ENCODE measurements at places on chromosomes 1 and 21. TPM values are rescaled to one million over a fixed set of nuclear protein-coding genes. Genes with fewer than 3 reads are reported as not detected.

The CD5L gene
- total RNA-seq, result not detected

The NBPF20 gene
- total RNA-seq, result 8.5 TPM

The RPTN gene
- not detected for total RNA-seq

The LHX8 gene
- not detected for total RNA-seq

The SLC9C2 gene
- total RNA-seq, result not detected

The ARMH1 gene
- total RNA-seq, result 0.96 TPM

The CNTN2 gene
- total RNA-seq, result not detected

The CTNNBIP1 gene
- total RNA-seq, result 31.3 TPM

DNA sequence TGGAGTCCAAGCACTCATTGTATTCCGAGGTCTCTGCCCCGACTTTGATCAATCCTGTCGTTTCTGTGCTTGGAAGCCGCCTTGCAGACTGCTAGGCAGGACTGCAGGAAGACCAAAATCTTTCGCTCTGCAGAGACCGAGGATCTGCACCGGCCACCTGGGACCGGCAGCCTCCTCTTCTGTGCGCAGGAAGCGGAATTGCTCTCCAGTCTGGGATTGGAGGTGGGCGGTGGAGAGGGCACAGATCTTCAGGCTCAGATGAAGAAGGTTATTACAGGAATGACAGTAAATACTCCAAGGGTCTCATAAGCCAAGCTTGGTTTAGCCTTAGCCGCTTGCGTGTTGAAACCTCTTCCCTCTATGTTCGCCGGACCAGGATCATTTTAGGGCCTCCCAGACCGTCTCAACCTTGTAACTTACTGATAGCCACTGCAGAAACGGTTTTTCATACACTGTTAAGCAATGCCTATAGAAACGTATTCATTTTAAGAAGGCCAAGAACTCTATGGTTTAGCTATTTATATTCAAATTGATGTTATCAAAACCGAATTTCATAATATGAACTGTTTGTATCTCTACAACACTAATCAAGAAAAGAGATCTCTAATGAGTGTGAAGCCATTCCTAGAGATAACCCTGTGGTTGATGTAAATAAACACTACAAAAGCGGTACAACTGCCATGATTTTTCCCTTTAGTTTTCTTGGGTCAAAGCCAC is 1.1 kb downstream of the MIA3 start:
- peak; percentile 43 for DNase-seq

GRCh38 chr1:52579415-52579814 is 22.8 kb upstream of the GPX7 start:
- DNase-seq, result no peak

DNA sequence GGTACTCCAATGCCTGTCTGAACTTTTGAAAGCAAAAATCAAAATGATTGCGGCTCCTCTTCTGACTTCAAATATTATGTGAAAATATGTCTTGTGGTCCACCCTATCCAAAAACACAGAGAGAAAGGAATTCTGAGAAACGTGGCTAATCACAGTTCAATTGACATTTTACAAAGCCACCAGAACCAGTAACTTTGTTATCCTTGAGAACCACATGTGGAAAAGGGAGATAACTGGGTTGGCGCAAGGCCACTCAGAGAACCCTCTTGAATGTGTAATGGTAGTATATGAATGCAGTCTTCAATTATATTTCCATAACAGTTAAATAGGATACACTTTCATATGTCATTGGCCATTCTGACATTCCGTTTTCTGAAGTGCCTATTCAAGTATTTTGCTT is 1030.0 kb upstream of the TMPRSS15 start:
- no peak for DNase-seq

DNA sequence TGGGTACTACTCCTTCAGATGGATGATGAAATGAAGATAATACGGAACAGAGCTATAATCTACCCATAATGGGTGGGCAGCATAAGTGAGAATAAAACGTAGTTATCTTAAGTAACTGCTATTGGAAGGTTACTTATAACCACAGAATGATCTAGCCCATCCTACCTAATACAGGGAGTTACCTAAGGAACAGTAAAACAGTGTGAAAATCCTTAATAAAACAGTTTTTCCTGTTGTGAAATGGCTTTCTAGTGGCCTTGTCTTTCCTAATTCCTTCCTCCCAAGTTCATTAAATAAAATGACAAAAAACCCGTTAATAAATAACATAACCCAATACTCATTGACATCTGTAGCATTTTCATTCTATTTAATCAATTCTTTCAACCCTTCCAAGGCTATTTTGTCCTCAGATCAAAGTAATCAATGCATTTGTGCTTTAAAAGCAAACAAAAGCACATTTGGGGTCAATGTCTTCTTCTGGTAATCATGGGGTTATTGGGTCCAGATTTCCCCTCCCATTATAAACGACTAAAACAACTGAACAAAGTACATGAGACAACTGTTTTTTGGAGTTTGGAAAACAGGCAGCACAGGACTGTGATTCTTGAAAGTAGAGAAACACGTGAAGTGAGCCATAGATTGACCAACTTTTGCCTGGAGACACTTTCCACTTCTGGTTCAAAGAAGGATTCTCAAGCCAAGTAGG is 42.0 kb downstream of the PAPPA2 start:
- DNase-seq, result no peak

DNA sequence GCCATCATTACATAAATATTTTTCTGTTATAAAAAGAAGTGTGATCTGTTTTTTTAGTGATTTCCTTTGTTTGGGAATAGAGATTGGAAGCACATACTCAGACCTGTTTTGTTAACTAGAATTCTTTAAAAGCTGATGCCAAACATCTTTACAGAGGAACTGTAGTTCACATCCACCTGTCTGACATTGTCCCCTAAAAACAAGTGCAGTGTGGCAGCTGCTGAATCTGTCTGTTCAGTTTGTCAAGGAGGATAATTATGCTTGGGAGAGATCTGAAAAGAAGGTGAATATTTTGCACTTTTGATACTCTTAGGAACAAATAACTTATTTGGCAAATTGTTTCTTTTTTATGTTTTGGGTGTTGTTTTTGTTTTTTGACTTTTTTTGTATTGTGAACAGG is 13.6 kb downstream of the AGMAT start:
- DNase-seq, result no peak

- no peak for DNase-seq
Observed at GRCh38 chr1:94901841-94902240, 25.1 kb downstream of the CNN3 start.

GRCh38 chr1:199310708-199311107 is 671.9 kb downstream of the PTPRC start:
- no peak for DNase-seq

- no peak for DNase-seq
Observed at GRCh38 chr21:41809891-41810596, 43.2 kb upstream of the RIPK4 start.

DNA sequence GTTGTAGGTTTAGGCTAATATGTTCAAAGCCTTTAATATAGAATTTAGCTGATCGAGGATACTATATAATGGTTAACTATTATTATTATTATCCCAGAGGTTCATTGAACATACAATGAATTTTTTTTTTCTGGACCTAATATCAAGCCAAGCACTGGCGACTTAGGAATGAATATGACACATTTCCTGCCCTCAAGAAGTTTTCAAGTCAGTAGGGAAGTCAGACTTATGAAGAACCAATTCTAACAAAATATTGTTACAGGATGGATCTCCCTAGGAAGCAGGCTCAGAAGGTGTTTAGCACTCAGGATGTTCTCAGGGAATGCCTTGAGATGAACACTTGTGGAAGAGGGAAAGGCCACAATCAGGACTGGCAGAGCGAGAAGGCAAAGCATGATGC is 211.8 kb upstream of the FGGY start:
- no peak for DNase-seq

GRCh38 chr1:154346276-154346917 is 21.1 kb downstream of the ATP8B2 start:
- DNase-seq, result no peak

DNA sequence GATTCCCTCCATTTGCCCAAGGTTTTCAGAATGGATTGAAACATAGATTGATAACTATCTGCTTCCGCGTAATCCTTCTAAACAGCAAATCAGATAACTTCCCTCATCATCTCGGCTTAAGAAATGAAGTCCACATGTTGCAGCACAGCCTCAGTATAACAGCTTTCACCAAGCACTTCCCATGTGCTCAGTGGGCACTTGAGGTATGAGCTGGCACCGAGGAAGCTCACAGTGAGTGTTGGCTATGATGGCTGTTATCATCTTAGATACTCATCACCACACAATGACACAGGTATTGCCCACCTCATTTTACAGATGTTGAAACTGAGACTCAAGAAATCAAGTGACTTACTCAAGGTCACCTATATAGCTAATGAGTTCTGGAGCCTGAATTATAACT is 43.2 kb downstream of the RCSD1 start:
- no peak for DNase-seq

DNA sequence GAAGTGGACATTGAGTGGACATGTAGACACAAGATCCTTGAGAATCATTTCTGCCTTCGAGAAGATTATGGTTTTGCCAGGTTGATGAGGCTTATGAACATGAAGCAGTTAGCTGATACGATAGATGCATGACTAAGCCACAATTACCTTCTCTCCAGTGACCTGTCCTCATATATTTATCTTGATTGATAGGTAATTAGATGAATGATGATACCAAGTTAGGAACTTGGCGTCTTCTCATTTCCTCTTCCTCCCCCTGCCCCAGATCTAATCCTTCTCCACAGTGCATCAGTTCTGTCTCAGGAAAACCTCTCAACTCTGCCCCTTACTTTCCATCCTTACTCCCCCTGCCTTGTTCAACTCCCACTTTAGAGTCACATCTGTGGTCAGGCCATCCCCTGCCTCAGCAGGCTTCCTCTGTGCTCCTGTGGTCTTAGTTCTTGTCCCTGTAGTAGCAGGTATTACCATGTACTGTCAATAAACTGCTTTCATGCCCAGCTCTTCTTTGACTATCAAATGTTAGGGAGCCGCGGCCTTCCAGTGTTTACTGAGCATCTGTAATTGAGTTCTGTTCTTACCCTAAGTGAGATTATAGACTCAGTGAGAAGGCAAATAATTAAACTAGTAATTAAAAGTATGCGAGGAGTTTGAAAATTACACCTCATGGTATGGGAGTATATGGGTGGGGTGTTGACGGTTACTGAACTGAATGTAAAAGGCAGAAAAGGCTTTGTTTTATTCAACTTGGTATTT is 5.1 kb downstream of the ST6GALNAC3 start:
- DNase-seq, result no peak

GRCh38 chr21:45404730-45405270 is at the start of gene COL18A1:
Gene COL18A1, plus strand, starts transcription at chr21:45405165. Its CDS starts 66 bp downstream, at chr21:45405231.
- peak; percentile 25 for DNase-seq

DNA sequence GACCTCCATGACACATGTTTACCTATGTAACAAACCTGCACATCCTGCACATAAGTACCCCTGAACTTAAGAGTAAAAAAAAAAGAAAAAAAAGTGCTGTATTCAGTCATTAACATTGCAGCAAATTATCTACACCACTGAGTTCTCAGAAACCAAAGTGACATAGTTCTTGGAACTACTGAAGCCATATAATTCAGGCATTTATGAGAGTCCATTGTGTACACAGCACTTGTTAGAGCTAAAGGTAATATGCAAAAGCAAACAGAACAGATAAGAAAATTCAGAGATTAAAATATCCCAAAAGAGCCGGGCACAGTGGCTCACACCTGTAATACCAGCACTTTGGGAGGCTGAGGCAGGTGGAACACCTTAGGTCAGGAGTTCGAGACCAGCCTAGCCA is 38.0 kb downstream of the F5 start:
- no peak for DNase-seq

DNA sequence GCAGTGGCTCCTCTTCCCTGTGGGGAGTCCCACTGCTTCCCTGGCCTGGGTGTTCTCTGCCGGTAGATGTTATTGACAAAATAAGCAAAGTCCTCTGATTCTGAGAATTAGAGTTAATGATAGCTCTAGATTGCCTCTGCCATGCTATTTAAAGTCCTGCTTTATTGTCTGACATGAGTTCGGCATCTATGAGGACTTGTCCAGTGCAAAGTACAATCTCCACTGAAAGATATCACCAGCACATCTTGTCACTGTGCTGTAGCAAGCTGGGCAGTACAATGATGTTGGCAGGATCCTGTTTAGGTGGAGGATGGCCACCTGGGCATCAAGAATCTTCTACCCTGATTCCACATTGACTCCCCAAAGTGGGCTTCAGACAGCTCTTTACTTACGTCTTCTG is 54.0 kb upstream of the ATP5PO start:
- no peak for DNase-seq

DNA sequence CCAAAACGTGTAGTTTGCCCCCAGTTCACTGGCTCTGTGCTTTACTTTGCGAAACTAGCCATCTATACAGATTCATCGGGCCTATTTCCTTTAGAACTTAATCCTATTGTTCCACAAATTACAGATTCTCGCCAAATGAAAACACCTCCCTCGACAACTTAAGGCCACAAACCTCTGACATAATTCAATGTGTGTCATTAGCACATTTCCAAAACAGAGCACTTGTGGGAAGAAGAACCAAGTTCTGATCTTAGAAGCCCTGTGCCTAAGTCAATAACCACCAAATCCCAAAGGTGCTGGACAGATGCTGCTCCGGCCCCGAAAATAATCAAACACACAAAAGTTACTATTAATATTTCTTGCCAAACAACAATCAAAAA is 93.9 kb downstream of the SLC45A1 start:
- DNase-seq, result no peak

GRCh38 chr1:25795211-25795610 is 4.8 kb upstream of the SELENON start:
- DNase-seq, result no peak

GRCh38 chr1:164720440-164721227 is 161.7 kb downstream of the PBX1 start:
- DNase-seq, result no peak

- peak; percentile 33 for DNase-seq
Observed at GRCh38 chr1:107879346-107879745, 85.6 kb downstream of the VAV3 start.

GRCh38 chr1:27650171-27650538 is 15.2 kb upstream of the FGR start:
- DNase-seq, result no peak

DNA sequence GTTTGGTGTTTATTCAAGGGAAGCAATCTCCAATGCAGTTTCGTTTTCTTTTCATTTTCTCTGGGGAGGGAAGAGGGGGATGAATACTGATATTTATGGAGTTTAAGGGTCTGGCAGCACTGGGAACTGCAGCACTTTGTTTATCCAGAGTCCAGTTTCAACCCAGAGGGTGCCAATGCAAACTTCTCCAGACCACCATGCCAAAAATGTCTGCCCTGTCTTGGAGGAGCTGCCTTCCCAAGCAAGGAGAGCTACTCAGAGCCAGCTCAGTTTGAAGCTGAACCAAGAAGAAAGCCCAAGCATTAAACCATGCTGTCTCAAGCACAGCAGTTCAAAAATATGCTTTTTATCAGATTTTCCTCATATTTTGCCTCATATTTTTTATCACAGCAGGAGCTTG is 589.7 kb downstream of the LMO4 start:
- DNase-seq, result no peak
